ENCODE measurements at places on chromosomes 11 and 22.

GRCh38 chr11:83151274-83151977 is 5.5 kb upstream of the PCF11 start:
- no peak for DNase-seq

GRCh38 chr11:134331354-134332188 is at the start of gene GLB1L2:
GLB1L2 (plus strand) TSS chr11:134331988; CDS start chr11:134332062, 74 bp downstream.
- peak; percentile 85 for DNase-seq

- no peak for DNase-seq
Measured at GRCh38 chr11:13040969-13041561, 31.9 kb downstream of the RASSF10 start.

DNA sequence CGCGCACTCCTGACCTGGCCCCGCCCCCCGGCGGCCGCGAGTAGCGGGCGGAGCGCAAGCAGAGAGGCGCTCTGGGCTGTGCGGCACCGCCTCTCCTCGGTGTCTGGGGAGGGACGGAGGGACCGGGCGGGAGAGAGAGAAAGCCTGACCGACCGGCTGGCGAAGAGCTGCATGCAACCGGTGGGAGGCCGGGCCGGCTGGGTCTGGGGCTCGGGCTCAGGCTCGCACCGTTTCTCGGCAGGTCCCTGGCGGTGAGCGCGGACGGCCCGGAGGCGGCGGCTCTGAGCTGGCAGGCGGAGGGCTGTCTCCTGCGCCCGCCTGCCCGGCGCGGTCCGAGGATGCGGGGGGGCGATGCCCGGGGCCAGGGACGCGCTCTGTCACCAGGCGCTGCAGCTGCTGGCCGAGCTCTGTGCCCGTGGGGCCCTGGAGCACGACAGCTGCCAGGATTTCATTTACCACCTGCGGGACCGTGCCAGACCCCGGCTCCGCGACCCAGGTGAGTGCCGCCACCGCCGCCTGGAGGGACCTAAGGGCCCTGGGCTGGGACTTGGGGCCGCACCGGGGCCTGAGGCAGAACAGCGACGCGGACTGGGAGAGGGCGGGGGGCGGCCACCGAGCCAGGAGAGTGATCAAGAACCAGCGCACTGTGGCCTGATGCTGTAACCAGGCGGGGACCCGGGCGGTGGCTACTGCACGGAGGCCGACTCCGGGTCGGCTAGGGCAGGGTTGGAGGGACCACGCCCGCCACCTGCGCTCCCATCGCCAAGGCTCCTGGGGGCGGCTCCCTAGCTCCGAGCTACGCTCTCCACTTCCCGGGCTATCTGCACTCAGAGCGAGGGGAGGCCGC is at the start of gene SYT9:
Gene SYT9, plus strand, starts transcription at position 69 of the 847 bp plus-strand sequence. Its CDS starts 283 bp downstream, at position 352.
- peak; percentile 50 for DNase-seq

- DNase-seq, result no peak
Measured at GRCh38 chr11:118768690-118769089, 22.3 kb downstream of the DDX6 start.

- DNase-seq, result no peak
Measured at GRCh38 chr11:76674517-76675400, 4.2 kb upstream of the LRRC32 start.

- no peak for DNase-seq
Measured at GRCh38 chr11:72422414-72422813, 11.9 kb downstream of the CLPB start.

GRCh38 chr11:61855939-61856680 is 28.0 kb downstream of the FADS2 start:
- DNase-seq, result no peak

DNA sequence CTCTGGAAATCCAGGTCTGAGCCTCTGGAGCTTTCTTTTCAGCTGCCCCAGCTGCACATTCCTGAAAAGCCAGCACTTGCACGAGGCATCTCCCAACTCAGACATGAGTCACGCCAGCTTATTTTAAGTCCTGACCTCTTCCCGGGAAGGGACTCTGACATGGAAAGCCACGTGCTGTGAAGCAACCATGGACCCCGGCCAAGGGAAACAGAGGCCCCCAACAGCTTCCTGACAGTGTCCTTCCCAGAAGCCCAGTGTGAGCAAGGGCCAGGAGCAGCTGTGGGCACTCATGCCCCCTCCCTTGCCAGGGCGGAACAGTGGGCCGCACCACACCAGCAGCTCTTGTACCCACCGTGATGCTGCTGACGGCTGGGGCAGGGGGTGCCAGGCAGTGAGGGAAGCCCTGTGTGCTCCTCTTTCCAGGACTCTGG is 118.8 kb upstream of the CADM1 start:
- no peak for DNase-seq

DNA sequence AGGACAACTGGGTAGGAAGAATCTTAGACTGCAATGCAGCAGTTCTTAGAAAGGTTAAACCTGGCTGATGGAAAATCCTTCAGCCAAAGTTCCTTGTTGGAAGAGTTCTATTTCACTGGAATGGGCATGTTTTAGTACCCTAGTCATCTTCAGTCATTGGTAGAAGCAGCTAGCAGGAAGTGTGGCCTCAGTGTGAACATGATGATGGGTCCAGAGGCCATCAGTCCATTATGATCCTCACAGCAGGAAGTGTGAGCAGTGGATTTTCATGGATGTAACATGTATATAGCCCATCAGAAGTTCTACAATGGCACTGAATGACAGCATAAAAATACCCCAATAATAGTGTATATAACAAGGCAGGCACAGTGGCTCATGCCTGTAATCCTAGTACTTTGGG is 35.9 kb upstream of the PDE3B start:
- no peak for DNase-seq

GRCh38 chr11:77303328-77303727 is 1.8 kb upstream of the GDPD4 start:
- DNase-seq, result no peak

DNA sequence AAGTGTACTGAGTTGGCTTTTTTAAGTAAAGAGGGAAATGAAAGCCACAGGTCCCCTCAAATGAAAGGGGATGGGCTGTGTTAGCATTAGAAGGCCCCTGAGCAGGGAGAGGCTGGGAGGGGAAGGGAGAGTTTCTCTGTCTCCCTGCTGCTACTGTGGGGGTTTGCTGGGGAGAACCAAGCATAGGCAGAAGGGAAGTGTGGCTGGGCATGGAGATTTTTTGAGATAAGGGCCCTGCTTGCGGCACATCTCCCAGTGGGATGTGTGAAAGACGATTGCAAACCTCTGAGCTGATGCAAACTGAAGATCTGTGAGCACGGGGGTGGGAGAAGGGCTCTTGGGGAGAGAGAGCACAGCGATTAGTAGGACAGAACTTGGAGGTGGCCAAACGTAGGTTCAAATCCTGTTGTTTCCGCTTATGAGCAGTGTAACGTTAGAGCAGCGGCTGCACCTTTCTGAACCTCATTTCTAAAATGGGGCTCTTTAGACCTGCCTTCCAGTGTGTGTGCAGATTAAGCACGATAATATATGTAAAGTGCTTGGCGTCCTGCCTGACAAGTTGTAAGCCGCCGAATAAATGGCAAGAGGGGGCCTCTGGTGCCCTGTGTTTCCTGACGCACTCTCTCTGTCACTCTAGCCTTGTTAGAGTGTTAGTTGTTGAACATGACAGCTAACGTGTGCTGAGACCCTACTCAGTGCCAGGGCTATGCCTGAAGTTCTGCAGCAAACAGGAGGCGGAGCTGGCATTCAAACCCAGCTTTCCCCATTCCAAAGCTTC is 122.3 kb downstream of the GRIK4 start:
- DNase-seq, result no peak

DNA sequence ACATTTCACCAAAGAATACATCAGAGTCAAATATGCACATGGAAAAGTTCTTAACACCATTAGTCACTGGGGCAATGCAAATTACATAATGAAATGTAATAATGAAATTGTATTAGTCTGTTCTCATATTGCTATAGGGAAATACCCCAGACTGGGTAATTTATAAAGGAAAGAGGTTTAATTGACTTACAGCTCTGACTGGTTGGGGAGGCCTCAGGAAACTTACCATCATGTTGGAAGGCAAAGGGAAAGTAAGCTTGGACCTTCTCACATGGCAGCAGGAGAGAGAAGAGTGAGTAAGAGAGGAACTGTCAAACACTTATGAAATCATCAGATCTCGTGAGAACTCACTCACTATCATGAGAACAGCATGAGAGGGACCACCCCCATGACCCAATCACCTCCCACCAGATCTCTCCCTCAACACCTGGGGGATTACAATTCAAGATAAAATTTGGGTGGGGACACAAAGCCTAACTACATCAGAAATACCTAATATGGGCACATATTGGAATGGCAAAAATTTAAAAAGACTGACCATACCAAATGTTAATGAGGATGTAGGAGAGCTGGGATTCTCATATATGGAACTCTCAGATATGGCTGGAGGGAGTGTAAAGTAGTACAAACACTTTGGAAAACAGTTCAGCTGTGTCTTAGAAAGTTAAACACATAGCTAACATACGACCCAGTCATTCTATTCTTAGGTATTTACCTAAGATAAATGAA is 65.1 kb upstream of the CD44 start:
- DNase-seq, result no peak

- DNase-seq, result no peak
Measured at GRCh38 chr11:62444236-62444833, 25.5 kb downstream of the SCGB1A1 start.

DNA sequence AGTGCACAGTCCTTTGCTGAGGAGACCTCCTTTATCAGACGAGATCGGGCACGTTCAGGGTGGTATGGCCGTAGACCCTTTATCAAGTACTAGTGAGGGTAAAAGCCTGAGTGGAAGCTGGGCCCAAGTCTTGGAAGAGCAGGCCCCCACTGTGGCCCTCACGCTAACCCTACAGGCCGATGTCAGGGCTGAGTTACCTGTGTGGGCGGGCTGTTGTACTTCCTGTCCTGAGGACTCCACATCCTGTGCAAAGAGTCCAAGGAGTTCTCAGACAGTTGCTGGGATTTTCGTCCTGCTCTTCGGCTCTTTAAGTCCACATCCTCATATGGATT is 34.9 kb downstream of the RPL27A start:
- DNase-seq, result no peak

DNA sequence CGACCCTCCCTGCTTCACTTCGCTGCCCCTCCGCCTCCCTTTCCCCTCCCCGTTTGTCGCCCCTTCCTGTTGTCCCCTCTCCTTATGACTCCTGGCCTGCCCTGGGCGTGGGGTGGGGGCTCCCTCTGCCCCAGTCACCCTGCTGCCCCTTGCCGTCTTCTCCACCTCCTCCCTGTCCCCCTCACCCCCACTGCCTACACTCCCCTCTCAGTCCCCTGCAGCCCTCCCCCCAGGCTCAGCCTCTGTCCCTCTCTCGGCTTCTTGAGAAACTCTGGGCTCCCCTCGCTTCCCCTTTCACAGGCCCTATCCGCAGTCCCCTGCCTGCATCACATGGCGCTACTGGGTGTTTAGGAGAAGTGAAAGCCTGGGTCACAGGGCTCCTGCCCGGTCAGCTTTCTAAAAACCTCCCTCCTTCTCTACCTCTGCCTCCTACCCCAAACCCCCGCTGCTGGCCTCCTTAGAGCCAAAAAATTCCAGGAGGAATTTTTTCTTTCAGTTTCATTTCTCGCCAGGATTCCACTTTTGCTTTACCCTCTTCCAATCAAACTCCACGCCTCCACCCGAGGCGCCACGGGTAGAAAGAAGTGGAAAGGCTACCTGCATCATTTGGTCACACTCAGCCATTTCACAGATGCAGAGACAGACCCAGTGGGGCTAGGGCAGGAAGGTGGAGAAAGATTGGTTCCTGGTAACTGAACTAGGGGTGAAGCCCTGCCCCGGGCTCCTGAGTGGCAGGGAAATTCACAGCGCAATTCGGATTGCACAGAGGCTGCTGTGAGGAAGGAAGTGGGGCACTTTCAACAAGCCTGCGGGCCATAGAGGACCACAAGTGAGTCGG is at the start of gene SLC15A3:
Gene SLC15A3, minus strand, starts transcription at position 273 of the 838 bp plus-strand sequence. CDS start 625 bp downstream, outside the sequence.
- no peak for DNase-seq

DNA sequence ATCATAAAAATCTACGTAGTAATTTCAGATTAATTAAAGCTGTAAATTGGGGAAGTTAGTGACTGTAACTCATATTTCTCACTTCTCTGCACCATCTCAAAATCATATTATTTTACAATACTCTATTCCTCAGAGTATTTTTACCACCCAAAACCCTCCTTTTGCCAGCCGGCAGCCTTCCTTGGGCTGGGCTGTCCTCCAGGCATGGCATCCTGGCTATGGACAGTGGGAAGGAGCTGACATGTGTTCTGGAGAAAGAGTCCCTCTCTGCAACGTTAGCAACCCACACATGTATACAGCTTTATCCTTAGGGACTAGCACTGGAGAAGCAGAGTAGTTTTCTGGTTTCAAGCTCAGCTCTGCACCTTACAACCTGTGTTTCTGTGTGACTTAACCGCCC is 86.8 kb downstream of the DSCAML1 start:
- no peak for DNase-seq

DNA sequence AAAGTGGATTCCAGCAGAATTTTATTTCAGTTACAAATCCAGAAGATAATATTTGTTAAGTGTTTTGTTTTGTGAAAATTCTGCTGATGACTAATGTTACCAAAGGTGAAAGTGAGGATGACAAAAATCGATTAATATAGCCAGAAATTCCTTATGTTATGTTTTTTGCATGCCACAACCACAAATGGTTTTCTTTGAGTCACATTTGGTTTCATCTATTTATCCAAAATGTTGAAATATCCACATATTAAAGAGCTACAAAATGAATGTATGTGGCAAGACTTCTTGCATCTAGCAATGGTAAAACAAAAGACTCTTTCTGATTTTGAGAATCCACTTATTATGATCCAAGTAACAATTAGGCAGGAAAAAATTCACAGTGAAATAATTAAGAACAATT is 150.1 kb upstream of the LRRC4C start:
- DNase-seq, result no peak

DNA sequence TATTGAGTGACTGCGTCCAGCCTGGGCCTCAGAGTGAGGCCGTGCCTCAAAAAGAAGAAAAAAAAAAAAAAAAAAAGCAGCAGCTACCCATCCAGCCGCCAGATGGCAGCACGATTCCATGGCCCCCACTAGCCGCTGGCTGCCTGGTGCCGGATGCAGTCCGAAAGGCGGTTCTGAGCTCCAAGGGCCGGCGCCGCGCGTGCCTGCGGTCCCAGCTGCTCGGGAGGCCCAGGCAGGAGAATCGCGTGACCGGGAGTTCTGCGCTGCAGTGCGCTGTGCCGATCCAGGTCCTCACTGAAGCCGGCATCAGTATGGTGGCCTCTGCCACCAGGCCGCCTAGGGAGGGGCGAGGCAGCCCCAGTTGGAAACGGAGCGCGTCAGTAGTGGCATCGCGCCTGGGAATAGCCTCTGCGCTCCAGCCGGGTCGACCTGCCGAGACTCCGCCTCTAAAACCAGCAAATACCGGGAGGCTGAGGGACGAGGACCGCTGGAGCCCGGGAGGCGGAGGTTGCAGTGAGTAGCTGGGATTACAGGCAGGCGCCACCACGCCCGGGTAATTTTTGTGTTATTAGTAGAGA is 19.3 kb downstream of the SCARF2 start:
- peak; percentile 81 for DNase-seq

- DNase-seq, result no peak
Measured at GRCh38 chr11:47917599-47918369, 62.6 kb upstream of the PTPRJ start.

GRCh38 chr11:46724088-46724487 is 5.1 kb downstream of the F2 start:
- no peak for DNase-seq

- DNase-seq, result no peak
Measured at GRCh38 chr22:44677871-44678555, 24.0 kb upstream of the PRR5 start.
